ENCODE measurements at places on chromosomes 2 and 18. TPM values are rescaled to one million over a fixed set of nuclear protein-coding genes. Genes with fewer than 3 reads are reported as not detected.

DNA sequence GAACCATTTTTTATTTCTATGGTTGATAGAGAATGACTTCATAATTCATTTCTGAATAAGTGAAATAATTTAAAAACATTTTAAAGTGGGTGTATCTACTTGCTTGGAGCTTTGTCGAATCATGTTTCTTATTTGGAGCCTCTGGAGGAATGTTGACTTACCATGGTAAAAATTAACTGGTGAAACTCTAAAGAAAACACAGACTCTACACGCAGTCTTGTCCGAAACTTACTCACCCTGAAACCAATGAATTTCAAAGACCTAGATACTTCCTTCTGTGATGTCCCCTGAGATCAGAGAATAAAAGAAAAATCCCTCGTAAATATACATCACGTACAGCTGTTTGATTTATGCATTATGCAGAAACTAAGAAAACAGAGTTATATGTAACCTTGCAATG is 665.2 kb upstream of the NRXN1 start:
- DNase-seq, result no peak

Gene ERBB4
- 13.8 TPM for total RNA-seq

DNA sequence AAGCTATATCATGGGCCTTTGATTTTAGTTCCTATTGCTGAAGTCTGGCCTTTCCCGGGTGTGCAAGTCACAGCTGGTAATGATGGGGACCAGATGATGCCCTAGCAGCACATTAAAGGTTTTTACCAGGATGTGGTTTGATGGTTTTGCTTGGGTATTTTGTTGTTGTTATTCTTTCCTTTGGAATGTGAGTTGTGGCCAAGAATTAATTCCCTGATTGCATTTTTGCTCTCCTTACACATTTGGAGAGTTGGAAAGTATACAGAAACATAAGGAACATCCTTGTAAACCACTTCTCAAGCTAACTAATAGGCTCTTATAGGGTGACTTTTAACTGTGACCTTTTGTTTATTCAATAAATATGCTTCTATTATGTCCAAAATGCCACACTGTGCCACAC is 154.1 kb upstream of the MMADHC start:
- DNase-seq, result no peak

- DNase-seq, result no peak
Observed at GRCh38 chr2:144490017-144490416, 29.9 kb downstream of the ZEB2 start.

Gene COPS8
- total RNA-seq, result 86.7 TPM

GRCh38 chr2:9663008-9663879 is 32.4 kb upstream of the YWHAQ start:
- DNase-seq, result no peak

Gene SERPINB3
- not detected for total RNA-seq

- DNase-seq, result no peak
Observed at GRCh38 chr2:217331523-217332416, 471.9 kb upstream of the TNP1 start.

DNA sequence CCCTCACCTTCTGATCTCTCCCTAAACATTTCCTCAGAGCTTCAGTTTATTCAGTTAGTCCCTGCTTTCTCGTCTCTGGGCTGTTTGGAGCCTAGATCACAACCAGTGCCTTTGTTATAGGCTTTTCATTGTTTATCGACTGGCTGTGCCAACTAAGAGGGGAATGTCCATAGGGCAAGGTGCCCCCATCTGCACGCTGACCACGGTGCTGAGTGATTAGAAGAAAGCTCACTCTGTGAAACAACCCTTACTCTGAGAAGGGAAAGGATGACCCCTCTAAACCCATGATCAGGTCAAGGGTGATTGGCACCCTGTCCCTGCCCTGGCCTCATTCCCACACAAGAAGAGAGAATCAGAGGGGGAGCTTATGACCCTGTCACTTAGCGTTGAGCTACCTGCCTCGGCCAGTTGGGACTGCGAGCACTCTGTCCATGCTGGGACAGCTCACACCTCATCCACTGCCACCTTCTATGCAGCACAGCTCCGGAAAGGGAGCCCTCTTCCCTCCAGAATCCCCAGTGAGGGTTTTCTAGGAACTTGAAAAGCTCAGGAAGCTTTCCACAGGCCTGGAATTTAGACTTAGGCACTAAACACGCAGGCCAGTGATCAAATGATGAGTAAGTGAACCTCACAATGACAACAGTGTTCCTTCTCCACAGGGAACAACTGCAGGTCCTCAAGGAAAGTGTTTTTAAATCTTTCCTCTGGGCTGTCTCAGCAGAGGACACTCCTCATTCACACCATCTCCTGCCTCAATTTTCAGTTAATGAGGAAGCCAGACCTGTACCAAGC is 2.3 kb upstream of the ACTG2 start:
- no peak for DNase-seq

DNA sequence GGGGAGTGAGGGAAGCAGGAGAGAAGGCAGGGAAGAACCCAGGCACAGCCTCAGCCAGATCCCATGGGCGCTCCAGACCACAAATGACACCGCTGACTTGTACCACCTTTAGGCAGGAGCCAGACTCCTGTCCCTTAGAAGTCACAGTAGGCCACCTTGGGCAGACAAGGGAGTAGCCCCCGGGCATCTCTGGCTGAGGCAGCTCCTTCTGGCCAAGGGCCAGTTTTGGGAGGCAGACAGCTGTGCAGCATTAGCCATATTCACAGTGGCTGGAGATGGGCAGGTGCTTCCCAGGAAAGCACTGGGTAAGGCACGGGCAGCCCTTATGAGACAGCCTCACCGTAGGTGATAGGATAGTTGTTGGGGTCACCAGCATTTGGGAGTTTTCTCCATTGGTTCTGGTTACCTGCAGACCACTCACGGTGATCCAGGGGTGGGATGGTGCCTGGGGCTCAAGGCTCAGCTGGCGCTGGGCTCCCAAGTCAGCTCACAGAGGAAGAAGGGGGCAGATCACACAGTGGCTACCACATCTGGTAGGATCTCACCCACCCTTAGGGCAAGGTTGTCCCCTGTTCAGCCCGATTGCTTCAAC is 2.1 kb downstream of the ASTL start:
- no peak for DNase-seq

DNA sequence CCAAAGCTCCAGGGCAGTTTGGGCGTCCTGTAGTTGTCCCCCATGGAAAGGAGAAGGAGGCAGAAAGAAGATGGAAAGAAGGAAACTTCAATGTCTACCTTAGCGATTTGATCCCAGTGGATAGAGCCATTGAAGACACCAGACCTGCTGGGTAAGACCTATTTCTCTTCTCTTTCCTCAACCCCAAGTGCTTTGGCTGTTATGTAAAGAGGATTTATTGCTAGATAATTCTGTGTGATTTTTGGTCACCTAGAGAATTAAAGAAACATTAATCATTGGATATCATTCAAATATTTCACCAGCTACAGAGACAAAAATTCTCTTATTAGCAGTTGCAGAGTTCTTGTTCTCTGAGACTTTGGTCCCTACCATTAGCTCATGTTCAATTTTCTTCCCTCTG is 1.9 kb downstream of the GALNT5 start:
- DNase-seq, result no peak

DNA sequence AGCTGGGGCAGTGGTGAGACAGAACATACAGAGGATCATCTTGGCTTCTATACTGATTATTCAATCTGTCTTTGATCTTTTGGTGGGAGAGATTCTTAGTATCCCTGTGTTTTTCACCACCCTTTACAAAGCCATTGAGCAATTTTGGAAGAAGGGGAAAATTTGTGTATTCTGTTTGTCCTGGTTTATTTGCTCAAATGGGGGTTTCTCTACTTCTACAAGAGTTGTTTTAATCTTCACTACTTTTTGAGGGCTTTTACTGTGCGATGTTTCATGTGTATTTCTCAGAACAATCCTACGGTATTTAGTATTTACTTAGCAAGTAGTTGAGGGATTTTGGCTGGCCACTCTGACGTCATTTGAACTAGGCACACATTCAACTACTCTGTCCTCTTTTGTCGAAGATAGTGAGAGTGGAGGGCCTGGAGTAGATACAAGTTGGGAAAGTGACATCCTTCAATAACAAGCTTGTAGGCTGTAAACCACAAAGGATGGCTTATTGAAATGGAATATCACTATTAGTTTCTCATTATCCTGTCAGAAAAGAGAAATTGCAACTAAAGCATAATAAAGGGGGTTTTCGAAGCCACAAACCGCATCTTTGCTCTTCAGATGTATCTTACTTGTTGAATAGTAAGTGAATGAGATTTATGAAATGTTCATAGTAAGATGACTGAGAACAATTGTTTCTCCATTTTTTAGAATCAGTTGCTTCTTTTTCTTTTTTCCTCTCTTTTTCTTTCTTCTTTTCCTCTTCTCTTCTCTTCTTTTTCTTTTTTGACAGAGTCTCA is 24.8 kb downstream of the FMNL2 start:
- no peak for DNase-seq

GRCh38 chr2:199612509-199613130 is 154.9 kb upstream of the SATB2 start:
- no peak for DNase-seq

- no peak for DNase-seq
Observed at GRCh38 chr2:235561450-235561849, 67.6 kb downstream of the AGAP1 start.
